HCT116 (cell line): ENCODE measurements at places on chromosomes 1 and 21. TPM values are rescaled to one million over a fixed set of nuclear protein-coding genes. Genes with fewer than 3 reads are reported as not detected.

DNA sequence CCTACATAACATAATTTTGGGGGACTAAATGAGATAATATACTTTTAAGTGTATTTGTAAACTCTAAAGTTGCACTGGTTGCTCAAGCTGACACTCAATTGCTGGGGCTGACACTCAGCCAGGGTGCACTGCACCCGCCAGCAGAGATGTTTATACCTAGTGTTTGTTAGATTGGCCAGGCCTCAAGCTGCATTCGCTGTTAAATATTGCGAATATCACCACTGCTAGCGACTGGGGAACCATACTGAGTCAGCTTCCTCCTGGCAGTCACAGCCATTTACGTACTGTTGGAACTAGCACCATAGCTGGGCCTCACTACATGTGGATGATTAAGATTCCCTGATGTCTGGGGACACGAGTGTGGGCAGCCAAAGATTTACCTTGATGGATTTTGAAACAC lies 12.7 kb upstream of the RWDD3 start:
- no peak for DNase-seq

The CFAP107 gene
- total RNA-seq = not detected

The KISS1 gene
- total RNA-seq = 1.3 TPM

The DNAH14 gene
- total RNA-seq = 33.2 TPM

The TGFB2 gene
- 0.34 TPM for total RNA-seq

The THEMIS2 gene
- total RNA-seq = 8.0 TPM

DNA sequence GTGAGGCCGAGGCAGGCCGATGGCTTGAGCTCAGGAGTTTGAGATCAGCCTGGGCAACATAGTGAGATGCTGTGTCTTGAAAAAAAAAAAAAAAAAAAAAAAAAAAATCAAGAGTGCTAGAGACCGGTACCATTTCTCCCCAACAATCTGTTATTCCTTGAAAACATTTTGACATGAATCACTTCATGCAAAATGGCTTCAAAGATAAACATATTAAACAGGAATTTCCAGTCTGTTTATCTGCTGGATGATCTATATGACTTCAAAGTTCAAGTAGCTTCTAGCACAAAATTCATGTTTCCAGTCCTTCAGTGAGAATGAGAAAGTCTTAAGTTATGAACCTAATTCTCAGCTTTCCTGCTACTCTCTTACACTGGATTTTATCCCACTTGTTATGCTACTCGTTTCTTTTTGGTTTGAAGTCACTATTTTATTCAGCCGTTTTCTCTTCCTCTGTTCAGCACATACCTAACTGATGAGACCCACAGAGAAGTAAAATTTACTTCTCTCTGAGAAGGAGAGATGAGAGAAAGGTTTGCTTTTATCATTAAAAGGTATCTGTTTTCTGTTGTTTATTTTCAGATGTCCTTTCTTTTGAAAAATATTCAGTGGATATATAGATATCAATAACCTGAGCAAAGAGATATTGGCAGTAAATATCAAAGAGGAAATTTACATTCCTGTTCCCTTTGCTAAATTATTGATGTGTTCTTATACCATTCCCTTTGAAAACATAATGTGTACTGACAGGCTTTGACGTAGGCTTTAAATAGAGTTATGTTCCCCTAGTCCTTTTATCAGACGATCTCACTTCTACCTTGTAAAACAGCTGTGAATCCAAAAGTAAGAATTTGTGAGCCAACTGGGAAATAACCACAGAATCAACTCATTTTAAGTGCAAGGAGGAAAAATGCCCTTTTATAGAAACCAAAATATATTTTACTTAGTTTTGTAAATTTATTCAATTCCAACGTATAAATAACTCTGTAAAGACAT lies 38.2 kb downstream of the CD46 start:
- no peak for DNase-seq

DNA sequence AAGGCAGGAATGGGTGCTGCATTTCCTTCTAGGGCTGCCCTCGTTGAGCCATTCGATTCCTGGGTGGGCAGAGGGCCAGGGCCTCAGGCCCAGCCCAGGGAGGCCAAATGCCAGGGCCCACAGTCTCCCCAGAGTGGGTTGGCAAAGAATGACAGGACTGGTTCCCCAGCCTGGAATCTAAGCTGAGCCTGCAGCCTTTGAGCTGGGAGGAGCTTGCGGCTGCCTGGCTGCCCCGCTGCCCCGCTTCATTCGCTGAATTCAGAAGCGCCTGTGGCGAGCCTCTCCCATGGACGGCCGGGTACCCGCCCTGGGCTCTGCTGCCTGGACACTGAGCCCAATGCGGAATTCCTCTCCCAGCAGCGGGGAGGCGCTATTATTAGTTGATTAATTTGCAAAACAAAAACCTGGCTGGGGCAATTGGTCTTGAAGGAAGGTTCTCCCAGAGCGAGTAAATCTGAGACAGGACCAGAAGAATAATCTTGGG lies 32.3 kb upstream of the TARDBP start:
- no peak for DNase-seq
